ENCODE measurements at places on chromosomes 6 and 20.

- DNase-seq, result no peak
These were observed 93.7 kb downstream of the TULP4 start for GRCh38 chr6:158405933-158406332.

DNA sequence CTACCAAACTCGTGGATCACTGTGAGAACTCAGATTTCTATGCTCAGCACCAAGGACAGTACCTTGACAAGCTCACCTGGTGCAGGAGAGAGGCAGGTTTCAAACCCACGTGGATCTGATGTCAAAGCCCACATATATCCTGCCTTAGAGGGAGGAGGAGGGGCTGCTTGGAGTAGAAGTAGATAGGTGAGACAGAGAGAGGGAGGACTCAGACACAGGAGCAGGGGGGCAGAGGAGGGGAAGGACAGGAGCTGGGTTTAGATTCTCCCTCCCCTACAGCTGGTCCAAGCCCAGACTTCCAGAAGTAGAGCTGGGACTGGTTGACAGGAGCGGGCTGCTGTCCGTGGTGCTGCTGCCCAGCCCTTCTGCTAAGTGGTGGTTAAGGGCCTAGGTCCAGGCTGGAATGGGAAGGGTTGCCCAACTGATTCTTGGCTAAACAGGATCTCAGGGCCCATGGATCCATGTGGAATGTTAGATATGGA lies 77.5 kb downstream of the CDH22 start:
- DNase-seq, result peak; percentile 28

- no peak for DNase-seq
These were observed 21.0 kb downstream of the RMND1 start for GRCh38 chr6:151430886-151431285.

DNA sequence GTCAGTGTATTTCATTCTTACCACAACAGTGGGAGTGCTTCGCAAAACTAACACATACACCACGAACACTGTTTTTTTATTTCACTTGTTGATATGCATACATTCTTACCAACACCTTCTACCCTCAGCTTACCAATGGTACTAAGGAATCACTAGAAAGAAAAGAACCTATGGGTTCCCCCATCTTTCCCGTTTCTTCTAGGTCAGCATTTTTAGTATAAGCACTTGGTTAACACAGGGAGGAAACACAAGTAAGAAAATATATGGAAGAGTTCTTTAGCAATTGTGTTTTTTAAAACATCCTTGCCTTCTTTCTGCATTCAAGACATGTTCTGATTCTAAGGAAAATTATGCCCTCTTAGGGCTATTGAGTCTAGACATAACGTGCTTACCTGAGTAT lies 39.9 kb upstream of the EYA4 start:
- no peak for DNase-seq

DNA sequence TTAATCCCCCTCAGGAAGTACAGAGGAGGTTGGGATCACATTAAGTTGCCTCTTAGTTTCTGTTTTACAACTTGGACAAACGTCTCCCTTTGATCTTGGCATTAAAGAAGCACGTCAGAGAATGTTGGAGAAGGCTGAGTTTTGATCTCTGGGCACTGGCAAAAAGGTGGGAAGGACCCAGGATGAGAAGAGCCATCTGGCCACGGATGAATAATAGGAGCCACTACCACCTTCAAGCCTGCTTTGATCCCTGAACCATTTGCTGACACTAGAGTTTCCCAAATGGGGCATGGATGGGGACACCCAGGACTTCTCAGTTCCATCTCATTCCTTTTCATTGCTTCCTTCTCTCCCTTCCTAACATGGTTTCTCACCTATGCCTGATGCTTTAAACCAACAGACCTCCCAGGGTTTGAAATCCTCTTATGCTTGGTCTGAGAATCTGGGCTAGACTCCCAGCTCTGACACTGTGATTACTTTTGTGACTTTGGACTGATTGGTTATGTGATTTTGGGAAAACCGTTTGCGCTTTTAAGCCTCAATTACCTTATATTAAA lies 5.8 kb downstream of the TM9SF4 start:
- no peak for DNase-seq

GRCh38 chr6:155223646-155224451 lies 40.0 kb upstream of the CLDN20 start:
- DNase-seq, result peak; percentile 84

- no peak for DNase-seq
These were observed 1.3 kb downstream of the ADAT2 start for GRCh38 chr6:143449082-143449713.

- peak; percentile 73 for DNase-seq
These were observed 130.6 kb downstream of the TBX18 start for GRCh38 chr6:84633771-84634170.

DNA sequence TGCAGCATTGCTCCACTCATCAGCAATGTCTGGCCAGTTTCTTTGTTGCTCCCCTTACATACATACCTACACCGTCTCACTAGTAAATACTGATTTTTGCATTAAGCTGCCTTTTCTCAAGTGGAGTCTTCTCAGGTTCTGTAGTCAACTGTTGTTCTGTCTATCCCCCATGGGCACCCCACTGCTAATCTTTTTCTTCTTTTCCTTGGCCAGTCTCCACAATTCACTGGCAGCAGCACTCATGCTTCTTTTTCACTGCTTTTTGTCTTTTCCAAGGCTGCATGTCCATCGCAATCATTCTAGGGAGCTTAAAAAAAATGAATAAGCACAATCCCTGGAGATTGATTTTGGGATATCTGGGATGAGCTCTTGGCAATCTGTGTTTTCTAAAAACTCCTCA lies 10.3 kb upstream of the ERVFRD-1 start:
- no peak for DNase-seq

DNA sequence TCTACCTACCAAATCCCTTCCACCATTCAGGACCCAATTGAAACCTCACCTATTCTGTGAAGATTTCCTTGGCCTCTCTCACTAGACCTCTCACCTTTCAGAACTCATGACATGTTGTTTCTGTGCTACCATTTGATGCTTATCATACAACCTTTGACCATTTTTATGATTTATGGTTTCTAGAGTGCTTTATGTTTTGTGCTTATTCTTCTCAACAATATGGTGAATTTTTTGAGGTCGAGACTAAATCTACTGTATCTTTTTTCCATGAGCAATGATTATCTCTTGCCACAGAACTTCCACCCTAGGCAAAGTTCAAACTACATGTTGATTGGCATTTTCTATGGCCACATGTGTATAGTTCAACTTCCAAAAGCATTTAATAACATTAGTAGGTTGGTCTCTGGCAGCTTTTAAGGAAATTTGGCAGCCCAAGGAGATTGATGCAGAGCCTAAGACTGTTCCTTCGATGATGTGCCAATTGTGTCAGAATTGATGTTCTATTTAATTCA lies 84.9 kb downstream of the OLIG3 start:
- DNase-seq, result no peak

DNA sequence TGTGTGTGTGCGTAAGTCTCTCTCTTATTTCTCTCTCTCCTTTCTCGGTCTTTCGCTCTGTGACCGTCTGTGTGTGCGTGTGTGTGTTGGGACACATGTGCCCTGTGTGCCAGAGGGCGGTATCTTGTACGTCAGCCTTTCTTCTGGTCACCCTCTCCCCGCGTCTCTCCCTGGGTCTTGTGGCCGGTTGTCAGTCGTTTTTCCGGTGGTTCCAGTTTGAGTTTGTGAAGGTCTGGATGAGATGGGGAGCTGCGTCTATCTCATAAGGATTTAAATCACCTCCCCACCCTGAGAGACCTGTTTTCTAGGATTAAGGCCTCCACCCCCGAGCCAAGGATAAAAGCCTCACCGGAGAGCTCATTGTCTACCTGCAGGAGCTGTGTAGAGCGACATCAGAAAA lies 295.5 kb upstream of the ZNF337 start:
- no peak for DNase-seq

DNA sequence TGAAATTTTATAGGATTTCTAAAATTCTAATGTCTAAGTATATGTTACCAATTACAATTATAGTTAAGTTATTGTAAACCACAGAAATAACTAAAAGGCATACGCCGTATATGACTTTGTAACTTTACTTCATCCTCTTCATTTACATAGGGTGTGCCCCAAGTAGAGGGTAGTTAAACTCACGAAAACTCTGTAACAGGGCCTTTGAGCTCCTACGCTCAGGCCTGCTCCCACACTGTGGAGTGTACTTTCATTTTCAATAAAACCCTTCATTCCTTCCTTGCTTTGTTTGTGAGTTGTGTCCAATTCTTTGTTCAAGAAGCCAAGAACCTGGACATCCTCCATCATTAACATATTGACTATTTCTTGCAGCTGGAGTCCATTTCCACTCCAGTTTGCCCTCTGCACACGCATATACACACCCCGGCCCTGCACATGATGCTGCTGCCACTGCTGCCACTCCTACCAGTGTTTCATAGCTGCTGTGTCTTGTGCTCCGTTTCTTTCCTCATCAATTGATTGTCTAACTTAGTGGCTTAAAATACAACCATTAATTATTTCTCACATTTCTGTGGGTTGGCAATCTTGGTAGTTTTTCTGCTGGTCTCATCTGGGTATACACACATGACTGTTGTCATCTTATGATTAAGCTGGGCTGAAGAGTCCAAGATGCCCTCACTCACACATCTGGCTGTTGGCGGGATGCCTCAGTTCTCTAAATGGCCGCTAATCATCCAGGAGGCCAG lies 33.0 kb upstream of the SCP2D1 start:
- no peak for DNase-seq

GRCh38 chr20:21729316-21729715 lies 23.9 kb downstream of the PAX1 start:
- no peak for DNase-seq

DNA sequence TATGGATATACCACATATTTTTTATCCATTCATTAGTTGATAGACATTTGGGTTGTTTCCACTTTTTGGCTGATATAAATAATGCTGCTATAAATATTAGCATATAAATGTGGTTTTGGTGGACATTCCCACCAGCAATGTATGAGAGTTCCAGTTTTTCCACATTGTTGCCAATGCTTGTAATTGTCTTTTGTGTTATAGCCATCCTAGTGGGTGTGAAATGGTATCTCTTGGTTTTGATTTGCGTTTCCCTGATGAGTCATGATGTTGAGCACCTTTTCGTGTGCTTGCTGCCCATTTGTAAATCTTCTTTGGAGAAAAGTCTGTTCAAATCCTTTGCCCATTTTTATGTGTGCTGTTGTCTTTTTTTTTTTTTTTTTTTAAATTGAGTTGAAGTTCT lies 54.4 kb downstream of the DHX35 start:
- no peak for DNase-seq

DNA sequence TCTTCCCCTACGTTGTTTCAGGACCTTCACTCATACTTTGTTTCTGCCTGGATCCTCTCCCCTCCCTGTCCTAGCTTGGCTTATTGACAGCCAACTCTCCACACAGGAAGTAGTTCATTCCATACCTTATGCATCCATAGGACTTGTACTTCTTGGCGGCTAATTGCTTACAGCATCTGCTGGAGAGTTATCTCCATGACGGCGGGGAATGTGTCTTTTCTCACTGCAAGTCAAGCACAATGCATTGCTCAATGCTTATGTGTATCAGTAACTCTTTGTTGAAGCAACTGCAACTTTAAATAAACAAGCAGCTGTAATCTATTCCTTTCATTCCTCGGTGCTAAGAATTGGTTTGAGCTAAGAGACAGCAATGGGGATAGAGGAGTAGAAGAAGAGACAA lies 551.3 kb upstream of the EPHA7 start:
- no peak for DNase-seq

DNA sequence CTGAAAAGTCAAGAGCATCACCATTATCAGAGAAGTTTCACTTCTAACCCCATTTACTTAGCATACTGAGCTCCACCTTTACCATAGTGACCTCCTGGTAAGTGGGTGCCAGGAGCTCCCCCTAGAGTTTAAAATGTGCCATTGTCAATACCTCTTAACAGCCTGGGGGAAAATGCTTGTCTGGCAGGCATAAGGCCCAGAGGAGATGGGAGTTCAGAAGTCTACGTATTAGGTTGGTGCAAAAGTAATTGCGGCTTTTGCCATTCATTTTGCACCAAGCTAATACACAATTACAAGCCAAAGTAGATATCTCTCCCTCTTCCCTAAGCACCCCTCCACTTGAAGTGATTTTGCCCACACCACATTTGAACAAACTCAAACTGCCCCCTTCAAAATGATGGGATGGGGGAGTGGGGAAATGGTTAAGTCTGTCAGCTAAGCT lies 919.0 kb downstream of the KIF16B start:
- peak; percentile 63 for DNase-seq

DNA sequence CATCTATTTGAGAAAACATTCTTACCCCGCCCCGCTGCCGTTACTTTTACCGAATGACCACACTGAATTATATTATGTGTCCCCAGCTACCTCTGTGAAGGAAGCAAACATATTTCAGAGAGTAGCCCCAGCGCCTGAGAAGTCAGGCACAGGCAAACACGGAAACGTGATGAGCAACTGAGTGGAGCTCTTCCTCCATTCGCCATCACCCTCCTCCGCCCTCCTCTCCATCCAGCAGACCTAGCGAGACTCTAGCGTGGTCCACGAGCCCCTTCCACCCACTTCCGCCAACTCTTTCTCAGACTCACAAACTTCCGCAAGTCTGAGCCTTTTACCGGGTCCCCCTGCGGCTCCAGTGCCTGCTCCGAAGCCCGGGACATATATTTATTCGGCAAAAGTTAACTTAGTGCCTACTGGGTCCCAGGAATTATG lies 582 bp downstream of the SNRPB start:
- peak; percentile 67 for DNase-seq

- DNase-seq, result no peak
These were observed 158.7 kb upstream of the CENPW start for GRCh38 chr6:126181173-126181741.

DNA sequence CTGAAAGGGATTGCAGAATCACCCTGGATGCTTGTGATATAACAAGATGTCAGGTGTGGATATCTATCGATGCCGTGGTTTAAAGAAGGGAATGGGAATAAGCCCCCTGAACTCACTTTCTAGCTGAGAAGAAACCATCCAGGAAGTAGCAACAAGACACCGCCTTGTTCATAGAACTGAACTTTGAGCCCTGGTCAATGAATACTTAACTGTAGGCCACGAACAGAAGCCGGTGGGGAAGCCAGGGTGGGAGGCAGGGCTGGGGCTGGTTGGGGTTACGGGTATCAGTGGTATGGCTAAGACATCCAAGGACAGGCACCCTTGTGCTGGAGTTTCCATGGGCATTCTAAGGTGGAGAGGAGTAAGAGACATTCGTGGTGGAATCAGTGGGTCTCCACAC lies 61.0 kb downstream of the UST start:
- DNase-seq, result no peak

GRCh38 chr6:63352069-63352543 lies 32.3 kb upstream of the LGSN start:
- peak; percentile 47 for DNase-seq
